ENCODE measurements at places on chromosomes 5 and 9.

DNA sequence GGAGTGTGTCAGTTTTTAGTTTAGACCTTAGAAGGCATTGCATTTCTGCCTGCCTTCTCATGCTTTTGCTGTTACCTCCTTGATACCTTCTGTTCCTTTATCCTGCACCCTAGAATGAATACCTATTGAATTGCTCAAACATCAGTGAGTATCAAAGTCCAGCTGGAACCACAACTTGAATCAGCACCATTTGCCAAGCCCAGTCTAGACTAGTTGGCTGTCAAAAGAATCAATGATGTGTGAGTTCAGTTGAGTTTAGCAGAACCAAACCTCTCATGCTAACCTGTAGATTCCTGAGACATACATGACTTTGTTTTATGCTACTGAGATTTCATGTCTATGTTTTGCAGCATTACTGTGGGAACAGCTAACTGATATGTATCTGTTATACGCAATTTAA lies 116.6 kb downstream of the FAM170A start:
- DNase-seq: no peak

GRCh38 chr9:77847059-77847499 lies 184.5 kb downstream of the GNAQ start:
- no peak for DNase-seq

DNA sequence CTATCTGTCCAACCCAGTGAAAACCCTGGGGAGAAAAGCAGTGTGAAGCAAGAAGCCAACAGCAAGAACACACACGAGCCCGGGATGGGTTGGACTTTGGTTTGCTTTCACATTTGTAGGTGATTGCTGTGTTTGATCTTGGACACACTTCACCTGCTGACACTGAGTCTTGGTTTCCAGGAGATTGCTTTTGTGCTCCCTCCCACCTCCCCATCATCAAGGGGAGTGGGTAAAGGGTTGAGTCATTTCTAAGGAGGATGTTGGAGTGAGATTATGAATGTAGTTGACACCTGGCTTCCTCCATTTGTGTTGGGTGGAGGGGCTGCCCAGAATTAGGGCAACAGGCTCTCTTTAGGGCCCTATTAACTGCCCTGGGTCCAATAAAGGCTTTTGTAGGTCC lies 37.5 kb downstream of the ANKDD1B start:
- no peak for DNase-seq

DNA sequence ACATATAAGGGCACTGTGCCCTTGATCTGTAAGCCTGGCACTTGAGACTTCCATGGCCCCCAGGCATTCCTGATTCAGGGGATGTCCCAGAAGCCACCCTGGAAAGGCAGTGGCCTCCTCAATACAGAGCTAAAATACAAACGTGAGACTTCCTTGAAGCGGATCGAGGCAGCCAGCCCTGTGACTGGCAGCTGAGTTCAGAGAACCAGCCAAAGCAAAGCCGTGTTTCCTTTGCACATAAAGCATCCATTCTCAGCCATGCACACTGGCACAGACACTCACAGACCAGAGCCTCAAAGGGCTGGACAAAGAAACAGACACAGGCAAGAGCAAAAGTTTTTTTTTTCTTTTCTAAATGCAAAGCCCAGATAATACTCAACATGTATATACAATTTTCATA lies 18.8 kb upstream of the CPEB4 start:
- DNase-seq: no peak

- DNase-seq: no peak
These were observed 48.7 kb downstream of the DNAJC21 start for GRCh38 chr5:34977934-34978613.

DNA sequence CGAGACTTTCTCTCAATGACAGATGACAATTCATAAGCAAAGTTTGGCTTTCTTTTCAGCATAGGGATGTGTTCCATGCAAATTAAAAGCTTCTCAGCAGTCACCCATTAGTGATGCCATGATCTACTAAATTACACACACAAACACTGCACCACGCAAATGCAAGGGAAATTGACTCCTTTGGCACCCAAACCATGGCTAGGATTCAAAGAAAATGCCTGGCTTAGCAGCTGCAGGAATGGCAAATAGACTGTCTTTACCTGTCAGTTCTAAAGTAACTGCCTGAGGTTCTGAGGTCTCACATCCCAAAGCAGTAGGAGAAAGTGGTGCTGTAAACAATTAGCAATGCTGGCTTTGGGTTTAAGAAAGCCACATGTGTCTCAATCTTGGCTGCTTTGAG lies 108.6 kb upstream of the ATP10B start:
- no peak for DNase-seq

GRCh38 chr5:172170251-172170701 lies 17.7 kb downstream of the STK10 start:
- no peak for DNase-seq

DNA sequence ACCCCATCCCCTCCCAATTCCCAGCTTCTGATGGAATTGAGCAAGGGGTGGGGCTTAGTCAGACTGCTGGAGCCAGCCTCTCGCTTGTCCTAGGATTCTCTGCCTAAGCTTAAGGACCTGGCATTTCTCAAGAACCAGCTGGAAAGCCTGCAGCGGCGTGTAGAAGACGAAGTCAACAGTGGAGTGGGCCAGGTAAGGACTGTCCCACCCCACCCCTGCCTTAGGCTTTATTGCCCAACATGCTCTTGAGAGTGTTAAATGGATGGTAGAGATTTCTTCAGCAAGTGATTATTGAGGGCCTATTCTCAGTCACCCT lies 1.1 kb downstream of the SLC35A4 start:
- no peak for DNase-seq

DNA sequence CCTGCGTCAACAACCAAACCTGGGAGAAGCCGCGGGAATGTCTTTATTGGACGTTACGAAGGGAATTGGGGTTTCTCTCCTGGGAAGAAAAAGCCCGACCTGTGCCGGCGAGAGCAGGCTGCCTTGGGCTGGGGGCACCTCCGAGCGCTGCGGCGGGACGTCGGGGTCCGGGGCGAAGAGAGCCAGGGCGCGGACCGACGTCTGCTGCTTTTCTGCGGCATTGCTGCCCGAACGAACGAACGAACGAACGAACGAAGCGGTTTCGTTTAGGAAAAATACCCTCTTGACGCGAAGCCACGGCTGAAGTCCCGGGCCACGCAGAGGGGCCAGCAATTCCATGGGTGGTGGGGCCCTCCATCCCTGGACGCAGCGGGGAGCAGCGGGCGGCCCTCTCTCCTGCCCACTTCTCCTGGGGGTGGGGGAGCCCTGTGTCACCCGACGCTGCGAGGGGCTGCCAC lies 4.8 kb upstream of the PITX1 start:
- no peak for DNase-seq
